H1 (cell line): ENCODE measurements at places on chromosomes 5 and 9. TPM values are rescaled to one million over a fixed set of nuclear protein-coding genes. Genes with fewer than 3 reads are reported as not detected.

DNA sequence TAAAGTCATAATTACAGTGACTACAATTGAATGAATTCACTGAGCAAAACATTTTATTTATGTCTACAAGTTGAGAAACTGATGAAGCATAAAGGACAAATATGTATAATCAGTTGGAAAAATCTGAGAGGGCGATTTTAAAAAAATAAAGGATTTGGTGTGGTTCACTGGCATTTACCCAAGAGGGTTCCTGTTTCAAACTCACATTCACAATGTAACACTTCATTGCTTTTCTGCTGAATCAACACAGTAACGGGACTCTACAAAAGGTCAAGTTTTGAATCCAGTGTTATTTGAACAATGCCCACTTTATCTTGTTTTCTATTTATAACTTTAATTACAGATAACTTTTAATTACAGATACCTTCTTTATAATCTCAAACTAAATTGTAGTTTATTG lies 138.6 kb downstream of the NUDT12 start:
- DNase-seq: no peak

GRCh38 chr5:116632890-116633289 lies 58.3 kb upstream of the SEMA6A start:
- DNase-seq: no peak

DNA sequence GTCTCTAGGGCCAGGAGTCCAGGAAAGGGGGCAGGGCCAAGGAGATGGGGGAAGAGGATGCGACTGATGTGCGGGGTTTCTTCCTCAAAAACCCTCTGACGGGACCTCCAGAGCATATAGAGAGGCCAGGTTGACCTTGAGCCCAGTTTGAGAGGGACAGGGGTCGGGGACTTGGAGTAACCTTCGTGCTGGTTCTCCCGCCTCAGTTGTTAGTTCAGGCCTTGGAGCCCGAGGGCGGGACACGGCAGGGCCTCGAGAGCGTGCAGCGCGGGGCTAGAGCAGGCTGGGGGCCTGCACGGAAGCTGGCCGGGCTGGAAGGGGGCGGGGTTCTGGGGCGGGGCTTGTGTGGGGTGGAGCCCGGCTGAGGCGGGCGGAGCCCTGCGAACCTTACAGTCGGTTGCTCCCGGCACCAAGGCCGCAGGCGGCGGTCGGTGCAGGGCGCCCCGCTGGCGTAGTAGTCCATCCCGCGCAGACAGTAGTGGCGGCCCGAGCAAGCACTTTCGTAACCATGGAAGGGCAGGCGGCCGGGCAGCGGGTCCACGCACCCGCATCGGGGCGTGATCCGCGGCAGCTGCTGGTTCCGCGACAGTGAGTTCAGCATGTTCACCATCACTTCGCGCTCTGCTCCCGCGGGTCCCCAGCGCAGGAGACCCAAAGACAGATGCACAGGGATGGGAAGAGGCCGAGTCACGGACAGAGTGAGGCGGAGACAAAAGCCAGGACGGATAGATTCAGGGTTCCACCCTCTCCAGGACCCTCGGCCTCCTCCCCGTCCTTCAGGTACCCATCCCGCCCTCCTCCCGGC lies 4.0 kb upstream of the MYORG start:
- peak; percentile 88 for DNase-seq

GRCh38 chr5:173050791-173051190 lies 5.4 kb upstream of the CREBRF start:
- no peak for DNase-seq

- DNase-seq: no peak
Observed at GRCh38 chr5:10030219-10030831, 219.4 kb downstream of the ATPSCKMT start.

DNA sequence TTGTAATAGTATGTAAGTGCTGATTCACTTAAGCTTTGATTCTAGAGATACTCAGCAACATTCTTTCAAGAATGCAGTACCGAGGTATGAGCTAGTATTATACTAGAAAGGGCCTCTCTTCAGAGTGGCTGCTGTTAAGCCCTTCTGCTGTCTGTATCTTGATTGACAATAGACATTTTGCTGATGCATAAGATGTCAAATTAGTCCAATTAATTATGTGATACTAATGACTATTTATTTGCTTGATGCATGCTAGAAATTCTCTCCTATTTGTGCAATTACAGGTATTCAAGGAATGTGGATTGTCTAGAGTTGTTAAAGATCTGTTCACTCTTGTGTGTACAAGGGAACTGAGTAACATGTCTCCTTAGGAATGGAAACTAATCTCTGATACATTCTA lies 92.3 kb upstream of the PTGER4 start:
- DNase-seq: no peak

DNA sequence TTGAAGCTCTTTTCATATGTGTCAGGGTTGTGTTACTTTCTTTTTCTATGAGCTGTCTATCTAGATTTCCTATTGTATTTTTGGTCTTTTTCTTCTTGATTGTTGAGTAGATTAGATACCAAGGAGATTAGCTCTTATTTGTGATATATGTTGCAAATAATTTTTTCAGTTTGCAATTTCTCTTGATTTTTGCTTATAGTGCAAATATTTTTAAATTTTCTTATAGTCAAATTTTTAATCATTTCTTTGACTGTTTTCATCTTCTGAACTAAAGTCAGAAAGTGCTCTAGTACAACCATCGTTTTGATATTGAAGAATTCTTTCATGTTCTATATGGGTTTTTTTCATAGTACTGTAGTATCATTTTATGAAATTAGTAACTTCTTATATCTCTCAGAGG lies 193.7 kb downstream of the OSTF1 start:
- no peak for DNase-seq

DNA sequence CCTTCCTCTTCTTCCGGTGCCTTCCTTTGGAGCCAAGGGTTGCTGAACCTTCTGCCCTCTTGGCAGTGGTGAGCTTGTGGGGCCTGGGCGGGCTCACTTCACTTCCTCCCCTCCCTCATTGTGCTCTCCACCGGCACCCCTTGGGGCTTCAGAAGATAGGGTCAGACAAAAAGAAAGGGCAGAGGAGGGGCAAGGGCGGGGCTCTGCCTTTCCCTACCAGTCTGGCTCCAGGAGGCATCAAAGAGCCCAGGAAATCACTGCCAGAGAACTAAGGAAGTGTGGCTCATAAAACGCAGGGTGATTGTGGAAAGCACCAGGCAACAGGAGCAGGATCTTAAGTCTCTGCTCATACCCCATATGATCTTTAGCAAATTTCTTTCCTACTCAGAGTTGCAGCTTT lies 34.8 kb downstream of the ACOT12 start:
- peak; percentile 54 for DNase-seq

DNA sequence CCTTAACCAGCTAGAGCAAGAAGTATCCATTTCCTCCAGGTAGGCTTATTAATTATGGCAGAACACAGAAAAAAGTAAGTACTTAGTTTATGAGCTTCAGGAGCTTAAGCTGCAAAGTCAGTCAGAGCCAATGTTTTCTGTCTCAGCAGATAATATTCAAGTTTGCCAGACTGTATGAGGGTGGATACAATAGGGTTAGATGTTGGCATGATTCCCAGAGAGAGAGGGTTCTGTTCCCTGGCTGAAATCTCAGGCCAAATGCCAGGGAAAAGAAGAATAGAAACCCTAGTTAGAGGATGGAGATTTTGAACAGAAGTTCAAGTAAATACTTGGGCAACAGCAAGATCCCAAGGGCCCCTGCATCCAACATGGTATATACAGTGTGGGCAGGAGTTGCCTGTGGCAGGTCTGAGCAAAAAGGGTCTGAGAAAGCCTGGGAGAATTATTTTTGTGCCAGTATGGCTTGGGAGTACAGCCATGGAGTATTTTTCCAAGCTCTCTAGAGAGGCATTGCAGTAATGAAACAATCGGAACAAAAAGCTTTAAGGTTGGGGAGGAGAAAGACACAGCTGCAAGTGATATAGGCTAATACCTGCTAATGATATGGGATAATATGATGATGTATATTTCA lies 31.0 kb upstream of the ISOC1 start:
- no peak for DNase-seq

- no peak for DNase-seq
Observed at GRCh38 chr5:53063791-53064190, 45.8 kb downstream of the MOCS2 start.

- DNase-seq: no peak
Observed at GRCh38 chr9:33211695-33212393, 28.1 kb upstream of the SPINK4 start.

GRCh38 chr9:90684106-90684505 lies 41.5 kb upstream of the DIRAS2 start:
- DNase-seq: no peak

- no peak for DNase-seq
Observed at GRCh38 chr9:108469654-108470053, 386.1 kb downstream of the ACTL7B start.

- no peak for DNase-seq
Observed at GRCh38 chr9:28971881-28972280, 1398.6 kb upstream of the C9orf72 start.

DNA sequence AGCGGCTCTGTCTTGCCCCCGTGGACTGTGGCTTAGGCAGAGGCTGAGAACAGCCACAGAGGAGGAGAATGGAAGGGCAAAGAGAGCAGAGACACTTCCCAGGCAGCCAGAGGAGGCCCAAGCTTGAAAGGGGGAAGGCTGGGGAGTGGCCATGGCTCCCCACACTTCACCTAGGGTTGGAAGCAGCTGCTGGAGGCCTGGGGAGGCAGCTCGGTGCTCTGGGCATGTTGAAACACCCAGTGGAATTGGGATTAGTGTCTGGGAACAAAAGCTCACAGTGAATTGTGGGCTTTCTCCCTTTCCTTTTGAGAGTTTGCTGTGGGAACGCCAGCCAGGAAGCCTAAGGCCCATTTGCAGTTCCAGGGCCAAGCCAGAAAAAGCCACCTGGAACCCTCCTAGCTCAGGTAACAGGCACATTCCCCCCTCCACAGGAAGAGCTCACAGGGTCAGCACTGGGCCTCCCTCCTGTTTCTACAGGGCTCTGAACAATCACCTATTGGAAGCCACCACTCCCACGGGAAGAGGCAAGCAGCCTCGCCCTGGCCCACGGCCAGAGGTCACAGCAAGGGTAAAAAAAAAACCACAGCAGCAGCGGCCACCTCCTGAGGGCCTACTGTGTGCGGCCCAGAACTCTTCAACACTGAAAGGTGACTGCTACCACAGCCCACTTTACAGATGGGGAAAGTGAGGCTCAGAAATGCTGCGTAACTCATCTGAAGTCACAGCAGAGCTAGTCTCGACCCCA lies 20.2 kb downstream of the EEIG1 start:
- DNase-seq: no peak

- DNase-seq: no peak
Observed at GRCh38 chr5:179955630-179956029, 47.9 kb upstream of the TBC1D9B start.

Gene N4BP3
- total RNA-seq: 36.0 and 39.2 TPM in 2 replicates

Gene GABRA6
- not detected in 2 replicates for total RNA-seq

Gene ANKRD31
- total RNA-seq: 0.06 and 0.27 TPM in 2 replicates

Gene ELOVL7
- total RNA-seq: 5.1 and 6.5 TPM in 2 replicates

Gene FOXD4
- total RNA-seq: 0.25 TPM in 1 of 2 replicates, not detected in the other

Gene KLF4
- total RNA-seq: 2.8 and 3.1 TPM in 2 replicates
